ENCODE measurements at places on chromosomes 13 and 19.

- peak overlapping the region; percentile 54 for H3K27ac ChIP-seq
- H3K27me3 ChIP-seq: no peaks in the 10 kb centered on the region
- H3K4me1 ChIP-seq: peaks cover 9% of the 10 kb centered on the region
- H3K36me3 ChIP-seq: peaks cover 84% of the 10 kb centered on the region
Observed at GRCh38 chr19:47176071-47176626, 45.5 kb downstream of the SAE1 start.

GRCh38 chr13:76300688-76301087, 585.5 kb downstream of the KCTD12 start:
- DNase-seq: no peak
- H3K36me3 ChIP-seq: no peaks in the 10 kb centered on the region
- no peaks in the 10 kb centered on the region for H3K4me1 ChIP-seq
- no peaks in the 10 kb centered on the region for H3K27me3 ChIP-seq
- H3K4me3 ChIP-seq: no peak overlapping the region

DNA sequence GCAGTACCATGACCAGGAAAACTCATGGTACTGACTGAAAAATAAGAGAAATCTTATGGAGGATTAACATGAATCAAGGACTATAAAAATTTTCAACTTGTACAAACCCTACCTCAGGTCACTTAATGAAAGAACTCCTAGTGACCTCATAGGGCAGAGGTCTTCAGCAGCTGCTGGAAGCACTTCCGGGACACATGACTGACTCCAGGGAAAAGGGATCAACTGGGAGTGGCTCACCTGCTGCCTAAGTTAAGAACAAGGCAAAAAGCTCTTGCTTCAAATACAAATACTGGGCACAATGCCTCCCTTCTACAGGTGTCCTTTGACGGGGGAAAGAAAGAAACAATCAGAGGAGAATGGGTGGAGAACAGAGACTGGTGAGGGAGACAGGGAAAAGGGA, 18.6 kb downstream of the DOCK9 start:
- peaks cover 40% of the 10 kb centered on the region for H3K4me1 ChIP-seq
- no peaks in the 10 kb centered on the region for H3K36me3 ChIP-seq
- no peak for DNase-seq
- peak overlapping the region; percentile 67 for H3K27ac ChIP-seq
- no peak overlapping the region for H3K4me3 ChIP-seq

GRCh38 chr13:19834704-19835103, 28.7 kb downstream of the ZMYM5 start:
- H3K4me1 ChIP-seq: peaks cover 11% of the 10 kb centered on the region
- no peak overlapping the region for H3K27ac ChIP-seq
- H3K27me3 ChIP-seq: no peaks in the 10 kb centered on the region

- peaks cover 40% of the 10 kb centered on the region for H3K27me3 ChIP-seq
- no peaks in the 10 kb centered on the region for H3K36me3 ChIP-seq
Observed at GRCh38 chr19:48497728-48498594, 13.7 kb downstream of the LMTK3 start.

DNA sequence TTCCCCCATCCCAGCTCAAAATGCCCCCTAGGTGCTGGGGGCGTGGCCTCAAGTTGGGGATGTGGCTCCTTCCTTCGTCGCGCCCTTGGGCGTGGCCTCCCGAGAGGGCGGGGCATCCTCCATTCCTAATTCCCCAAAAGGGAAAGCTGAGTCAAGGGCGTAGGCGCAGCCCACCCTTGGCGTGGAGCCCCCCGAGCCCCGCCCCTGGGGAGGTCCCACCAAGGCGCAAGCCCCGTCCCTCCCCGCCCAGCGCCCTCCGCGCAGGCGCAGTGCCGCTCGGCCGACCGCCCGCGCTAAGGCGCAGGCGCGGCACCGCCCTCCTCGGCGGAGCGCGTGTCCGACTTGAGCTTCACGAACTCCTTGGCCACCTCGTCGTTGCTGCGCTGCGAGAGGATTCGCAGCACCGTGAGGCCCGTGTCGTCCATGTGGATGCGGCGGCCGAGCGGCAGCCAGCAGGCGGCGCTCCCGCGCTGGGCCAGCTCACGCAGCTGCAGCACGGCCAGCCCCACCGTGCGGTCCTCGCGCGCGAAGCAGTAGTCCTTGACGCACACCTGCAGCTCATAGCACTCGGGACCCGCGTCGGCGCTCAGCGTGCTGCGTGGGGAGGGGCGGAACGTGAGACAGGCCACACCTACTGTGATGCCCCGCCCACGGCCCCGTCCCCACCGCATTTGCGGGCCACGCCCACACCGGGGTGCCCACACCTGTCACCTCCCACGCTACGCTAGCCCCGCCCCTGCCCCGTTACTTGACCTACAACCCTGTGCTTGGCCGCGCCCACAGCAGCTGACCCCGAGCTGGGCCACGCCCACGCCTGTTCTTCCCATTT, 50.5 kb downstream of the COLGALT1 start:
- H3K36me3 ChIP-seq: no peaks in the 10 kb centered on the region
- DNase-seq: peak; percentile 61
- H3K4me3 ChIP-seq: peak overlapping the region; percentile 7
- H3K27me3 ChIP-seq: no peaks in the 10 kb centered on the region

- peaks cover 29% of the 10 kb centered on the region for H3K36me3 ChIP-seq
- no peaks in the 10 kb centered on the region for H3K27me3 ChIP-seq
- H3K4me3 ChIP-seq: no peak overlapping the region
- no peak overlapping the region for H3K27ac ChIP-seq
- DNase-seq: no peak
Observed at GRCh38 chr19:49906879-49907564, 10.3 kb upstream of the IL4I1 start.

DNA sequence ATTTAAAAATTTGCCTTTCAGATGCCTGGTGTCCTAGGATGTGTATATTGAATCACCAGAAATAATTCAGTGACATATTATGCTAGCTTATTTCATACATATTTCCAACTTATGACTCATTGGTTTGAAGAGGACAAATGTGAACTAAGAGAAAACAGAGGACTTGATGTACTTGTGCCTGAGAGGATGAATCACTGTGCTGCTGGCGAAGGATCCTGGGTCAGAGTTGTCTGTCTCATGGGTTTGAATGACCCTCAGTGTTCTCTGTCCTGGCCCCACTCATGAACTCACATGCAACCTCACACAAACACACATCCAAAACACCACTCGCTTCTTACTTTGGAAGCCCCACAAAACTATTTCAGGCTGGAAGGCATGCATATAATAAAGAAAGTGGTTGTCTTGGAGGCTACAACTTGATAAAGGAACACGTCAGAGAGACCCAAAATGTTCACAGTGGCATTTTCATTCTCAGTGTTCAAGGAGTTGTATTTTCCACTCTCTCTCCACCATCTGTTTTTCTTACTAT, 129.0 kb upstream of the SPRY2 start:
- H3K27ac ChIP-seq: peak overlapping the region; percentile 90
- H3K4me3 ChIP-seq: no peak overlapping the region
- no peaks in the 10 kb centered on the region for H3K27me3 ChIP-seq
- no peaks in the 10 kb centered on the region for H3K36me3 ChIP-seq

- no peaks in the 10 kb centered on the region for H3K36me3 ChIP-seq
- no peaks in the 10 kb centered on the region for H3K27me3 ChIP-seq
- DNase-seq: no peak
- H3K4me1 ChIP-seq: no peaks in the 10 kb centered on the region
- H3K27ac ChIP-seq: no peak overlapping the region
Observed at GRCh38 chr13:36288794-36289391, 8.7 kb downstream of the CCDC169 start.

DNA sequence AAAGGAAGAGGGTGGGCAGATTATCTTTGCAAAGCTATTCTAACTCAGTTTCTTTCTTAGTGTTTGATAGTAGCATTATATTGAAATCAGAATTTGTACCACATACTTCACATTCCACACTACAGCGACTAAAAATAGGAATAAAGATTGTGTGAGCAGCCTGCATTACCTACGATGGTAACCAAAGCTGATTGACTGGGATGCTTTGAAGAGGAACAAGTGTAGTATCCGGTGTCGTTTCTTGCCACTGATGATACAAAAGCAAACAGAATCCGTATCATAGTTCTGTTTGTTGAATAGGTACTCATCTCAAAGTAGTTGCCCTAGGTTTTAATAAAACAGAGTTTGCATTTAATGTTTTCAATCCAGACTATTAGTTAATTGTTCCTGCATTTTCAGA, 51.2 kb downstream of the FLT3 start:
- no peak for DNase-seq
- H3K27me3 ChIP-seq: no peaks in the 10 kb centered on the region
- H3K27ac ChIP-seq: no peak overlapping the region
- H3K4me1 ChIP-seq: no peaks in the 10 kb centered on the region
- no peak overlapping the region for H3K4me3 ChIP-seq

DNA sequence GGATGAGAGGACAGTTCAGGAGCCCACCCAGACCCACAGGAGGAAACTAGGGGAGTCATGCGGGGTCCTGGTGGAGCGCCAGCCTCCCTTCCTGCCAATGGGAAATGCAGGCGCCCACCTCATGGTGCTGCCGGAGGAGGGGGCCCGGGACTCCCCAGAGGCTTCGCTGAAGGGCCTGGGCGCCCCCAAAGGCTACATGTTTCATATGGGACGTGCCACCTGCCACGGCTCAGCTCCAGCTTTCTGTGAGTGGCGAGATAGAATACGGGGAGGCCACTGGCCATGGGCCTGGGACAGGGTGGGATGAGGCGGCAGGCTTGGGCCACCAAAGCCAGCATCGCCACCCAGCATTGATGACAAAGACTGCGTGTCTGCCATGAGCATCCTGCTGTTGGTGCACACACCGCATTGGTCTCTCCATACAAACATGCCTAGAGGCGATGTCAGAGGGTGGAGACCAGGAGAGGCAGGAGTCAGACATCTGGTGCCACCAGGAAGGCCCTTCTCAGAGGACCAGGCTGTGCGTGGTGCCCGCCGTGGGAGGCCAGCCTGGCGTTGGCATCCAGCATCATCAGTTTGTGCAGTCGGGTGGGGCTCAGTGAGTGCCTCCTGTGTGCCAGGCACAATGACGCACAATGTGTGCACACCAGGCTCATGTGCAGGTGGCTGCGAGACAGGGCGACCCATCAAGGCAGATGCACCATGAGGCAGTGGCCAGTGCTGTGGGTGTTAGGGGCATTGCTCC, 1.2 kb upstream of the F10 start:
- H3K4me1 ChIP-seq: peaks cover 4% of the 10 kb centered on the region
- H3K4me3 ChIP-seq: no peak overlapping the region
- DNase-seq: peak; percentile 15
- H3K27ac ChIP-seq: no peak overlapping the region

GRCh38 chr13:94058821-94059360, 420.6 kb downstream of the DCT start:
- H3K27me3 ChIP-seq: no peaks in the 10 kb centered on the region
- H3K36me3 ChIP-seq: no peaks in the 10 kb centered on the region
- no peaks in the 10 kb centered on the region for H3K4me1 ChIP-seq

- peaks cover 60% of the 10 kb centered on the region for H3K27me3 ChIP-seq
- no peaks in the 10 kb centered on the region for H3K36me3 ChIP-seq
- peak within 1 kb of the TSS; percentile 45 for H3K4me3 ChIP-seq
- DNase-seq: peak; percentile 46
- peaks cover 7% of the 10 kb centered on the region for H3K4me1 ChIP-seq
- H3K27ac ChIP-seq: no peak within 1 kb of the TSS
Observed at GRCh38 chr13:26051657-26052311, at the start of gene SHISA2. Gene SHISA2, minus strand, starts transcription at chr13:26052016. Its CDS starts 1,041 bp downstream, at chr13:26050975.

DNA sequence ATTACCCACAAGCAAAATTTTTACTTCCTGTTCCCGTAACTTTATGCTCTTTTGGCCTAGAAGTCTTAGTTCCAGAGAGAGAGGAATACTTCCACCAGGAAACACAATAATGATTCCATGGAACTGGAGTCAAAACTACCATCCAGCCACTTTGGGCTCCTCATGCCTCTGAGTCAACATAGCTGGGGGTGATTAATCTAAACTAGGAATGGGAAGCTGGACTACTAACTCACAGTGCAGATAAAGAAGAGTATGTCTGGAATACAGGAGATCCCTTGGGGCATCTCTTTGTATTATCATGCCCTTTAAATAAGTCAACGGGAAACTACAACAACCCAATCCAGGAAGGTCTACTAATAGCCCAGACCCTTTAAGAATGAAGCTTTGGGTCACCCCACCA, 8.9 kb upstream of the ELF1 start:
- no peak overlapping the region for H3K27ac ChIP-seq
- H3K4me1 ChIP-seq: peaks cover 7% of the 10 kb centered on the region
- H3K4me3 ChIP-seq: no peak overlapping the region
- no peak for DNase-seq
- H3K36me3 ChIP-seq: no peaks in the 10 kb centered on the region

GRCh38 chr13:56736966-56737365, 403.8 kb upstream of the PRR20A start:
- H3K36me3 ChIP-seq: no peaks in the 10 kb centered on the region
- no peak for DNase-seq
- H3K27ac ChIP-seq: no peak overlapping the region
- H3K4me1 ChIP-seq: no peaks in the 10 kb centered on the region
